Adipocyte (in vitro differentiated cells): ENCODE measurements at places on chromosomes 11 and 22.
A peak's percentile ranks its signal among the peaks of the same experiment; 100 is the strongest.

- no peak for DNase-seq
Measured at GRCh38 chr11:80280737-80281136, 839.9 kb upstream of the TENM4 start.

- DNase-seq = no peak
Measured at GRCh38 chr11:121575250-121575962, 122.6 kb upstream of the SORL1-AS1 start.

DNA sequence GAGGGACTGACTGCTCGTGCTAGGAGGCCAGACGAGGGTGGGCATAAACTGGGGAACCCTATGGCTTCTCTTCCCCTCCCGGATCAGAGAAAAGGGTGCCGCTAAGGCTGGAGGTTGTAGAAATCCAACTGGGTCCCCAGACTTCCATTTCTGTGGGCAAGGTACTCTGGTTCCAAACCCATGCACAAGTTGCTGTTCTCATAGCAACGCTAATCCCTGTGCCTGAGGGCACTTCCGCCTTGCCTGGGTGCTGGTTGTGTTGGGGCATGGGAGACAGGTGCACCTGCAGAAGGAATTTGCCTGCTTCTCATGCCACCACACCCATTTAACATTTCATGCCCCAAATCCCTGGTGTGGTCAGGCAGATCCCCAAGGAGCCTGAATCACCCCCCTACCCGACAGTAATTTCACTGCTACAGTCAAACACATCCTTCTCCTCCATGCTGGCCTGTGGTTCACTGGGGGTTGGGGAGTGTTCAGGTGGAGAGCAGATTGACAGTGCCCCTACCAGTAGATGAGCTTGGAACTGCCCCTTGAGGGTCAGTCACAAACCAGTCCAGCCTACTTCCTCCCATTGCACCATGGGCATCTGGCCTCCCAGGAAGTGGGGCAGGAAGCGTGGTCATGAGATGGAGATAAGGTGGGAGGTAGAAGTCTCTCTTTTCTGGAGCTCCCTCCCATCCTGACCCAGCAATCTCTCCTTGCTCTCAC, 1.2 kb downstream of the C2CD2L start:
- peak; percentile 36 for DNase-seq

- DNase-seq = no peak
Measured at GRCh38 chr11:17855531-17856290, 121.1 kb downstream of the KCNC1 start.

- no peak for DNase-seq
Measured at GRCh38 chr11:121801781-121802180, 314.2 kb downstream of the BLID start.

GRCh38 chr11:122189229-122189628, 73.2 kb upstream of the BLID start:
- peak; percentile 94 for DNase-seq

GRCh38 chr11:62857541-62857982, 18.2 kb upstream of the WDR74 start:
- no peak for DNase-seq

DNA sequence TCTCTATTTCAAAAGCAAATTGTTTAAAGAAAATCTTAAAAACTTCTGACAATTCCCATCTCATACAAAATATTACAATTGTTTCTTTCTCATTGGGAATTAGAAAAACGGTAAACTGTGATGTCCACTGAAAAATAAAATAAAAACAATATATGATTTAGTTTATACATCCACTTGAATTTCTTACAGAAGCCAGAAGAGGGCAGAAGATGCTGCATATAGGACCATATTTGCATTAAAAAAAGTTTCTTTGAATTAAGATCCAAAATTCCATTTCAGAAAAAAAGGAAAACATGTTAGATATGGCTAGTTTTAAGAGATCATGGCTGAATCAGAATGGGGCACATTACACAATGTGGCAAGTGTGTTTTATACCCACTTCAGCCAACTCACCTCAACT, 39.3 kb upstream of the LRRC4C start:
- peak; percentile 3 for DNase-seq

- DNase-seq = peak; percentile 58
Measured at GRCh38 chr22:46538814-46539160, 1.4 kb upstream of the CELSR1 start.

DNA sequence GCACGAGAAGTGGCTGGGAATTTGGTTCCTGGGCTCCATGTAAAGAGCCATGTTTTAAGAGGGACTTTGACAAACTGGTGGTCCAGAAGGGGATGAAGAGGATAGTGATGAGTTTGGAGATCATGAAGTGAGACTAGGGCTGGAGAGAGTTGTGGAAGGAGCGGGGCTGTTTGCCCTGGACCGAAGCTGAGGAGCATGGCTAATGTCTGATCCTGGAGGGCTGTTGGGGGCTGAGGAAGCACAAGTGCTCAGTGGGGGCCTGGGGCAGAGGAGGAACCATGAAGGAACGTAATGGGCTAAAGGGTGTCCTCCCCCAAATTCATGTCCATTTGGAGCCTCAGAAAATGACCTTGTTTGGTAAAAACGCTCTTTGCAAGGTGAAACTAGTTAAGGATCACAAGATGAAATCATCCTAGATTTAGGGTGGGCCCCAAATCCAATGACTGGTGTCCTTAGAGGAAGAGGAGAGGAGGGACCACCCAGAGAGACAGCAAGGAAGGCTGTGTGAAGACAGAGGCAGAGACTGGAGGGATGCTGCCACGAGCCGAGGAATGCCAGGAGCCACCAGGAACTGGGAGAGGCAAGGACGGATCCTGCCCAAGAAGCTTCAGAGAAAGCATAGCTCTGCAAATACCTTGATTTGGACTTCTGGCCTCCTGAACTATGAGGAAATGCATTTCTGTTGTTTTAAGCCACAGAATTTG, 107.3 kb upstream of the LMO1 start:
- DNase-seq = no peak

DNA sequence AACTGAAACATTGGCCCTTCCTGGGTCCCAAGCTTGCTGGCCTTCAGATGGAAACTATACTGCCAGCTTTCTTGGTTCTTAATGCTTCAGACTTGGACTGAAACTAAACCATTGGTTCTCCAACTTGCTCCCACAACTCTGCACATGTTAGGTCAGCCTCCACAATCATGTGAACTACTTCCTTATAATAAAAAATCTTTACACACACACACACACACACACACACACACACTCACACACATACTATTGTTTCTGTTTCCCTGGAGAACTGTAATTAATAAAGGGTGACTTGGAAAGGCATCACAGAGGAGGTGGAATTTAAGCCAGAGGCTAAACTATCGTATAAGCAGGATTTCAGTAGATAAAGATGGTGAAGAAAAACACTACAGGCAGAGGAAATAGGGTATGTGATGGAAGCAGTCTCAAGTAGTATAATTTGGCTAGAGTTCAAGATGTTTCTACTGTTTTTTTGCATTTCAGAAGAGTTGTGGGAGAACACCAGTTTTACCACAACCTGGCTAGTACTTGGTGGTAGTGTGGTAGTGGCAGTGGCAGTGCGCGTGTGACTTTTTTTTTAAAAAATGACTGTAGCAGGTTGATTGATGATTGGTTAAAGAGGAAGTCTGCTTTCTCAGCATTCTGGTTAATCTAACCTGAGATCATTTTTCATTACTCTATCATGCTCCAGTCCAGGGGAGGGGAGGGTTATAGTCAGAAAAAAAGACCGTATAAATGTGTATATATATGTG, 70.1 kb downstream of the PDE3B start:
- no peak for DNase-seq

DNA sequence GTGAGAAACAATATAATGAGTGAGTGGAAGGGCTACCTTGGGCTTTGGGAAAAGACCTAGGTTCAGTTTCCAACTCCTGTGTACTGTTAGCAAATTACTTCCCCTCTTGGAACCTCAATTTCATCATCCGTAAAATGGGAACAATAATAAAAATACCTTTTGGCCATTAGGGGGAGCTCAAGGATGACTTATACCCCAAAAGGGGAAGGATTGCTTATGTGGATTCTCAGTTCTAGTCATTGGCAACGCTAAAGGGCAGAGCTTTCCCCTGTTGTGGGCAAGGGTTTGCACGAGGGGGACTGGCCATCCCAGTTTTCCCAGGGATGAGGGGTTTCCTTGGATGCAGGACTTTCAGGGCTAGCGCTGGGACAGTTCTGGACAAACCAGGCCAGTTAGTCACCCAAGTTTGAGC, 3.1 kb upstream of the COMMD9 start:
- DNase-seq = peak; percentile 78

- peak; percentile 76 for DNase-seq
Measured at GRCh38 chr11:57515332-57516060, at the start of gene SLC43A1. TSS of gene SLC43A1 (minus strand) at chr11:57515702. CDS start at chr11:57514111, 1,591 bp downstream.

DNA sequence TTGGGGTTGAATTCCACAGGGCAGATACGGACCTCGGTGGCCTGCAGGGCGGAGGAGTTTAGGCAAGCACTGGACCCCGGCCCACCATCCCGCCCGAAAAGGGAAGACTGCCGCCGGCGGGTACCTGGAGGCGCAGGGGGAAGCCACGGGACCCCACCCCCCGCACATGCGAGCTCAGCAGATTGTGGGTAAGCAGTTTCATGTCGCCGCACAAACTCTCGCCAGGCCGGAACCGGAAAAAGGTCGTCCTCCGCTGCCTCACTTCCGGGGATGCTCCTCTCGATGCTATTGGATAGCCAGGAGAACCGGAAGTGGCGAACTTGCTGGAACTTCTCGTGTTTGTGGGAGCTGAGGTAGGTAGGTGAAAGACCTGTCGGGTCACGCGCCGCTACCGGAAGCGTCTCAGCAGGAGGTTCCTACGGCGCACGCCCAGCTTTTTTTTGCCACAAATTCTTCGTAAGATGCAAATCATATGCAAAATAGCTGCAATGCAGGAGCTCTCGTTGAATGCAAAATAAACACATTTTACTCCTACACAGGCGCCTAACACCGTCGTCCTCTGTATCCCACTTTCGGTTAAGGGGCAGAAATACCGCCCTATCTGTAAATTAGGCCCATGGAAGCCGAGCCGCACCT, at the start of gene TRMT112:
TSS of gene TRMT112 (minus strand) at position 235 of the 636 bp plus-strand sequence. CDS start at position 202, 33 bp downstream.
- DNase-seq = peak; percentile 98

- no peak for DNase-seq
Measured at GRCh38 chr11:61688365-61689163, 8.4 kb downstream of the DAGLA start.

GRCh38 chr11:57787920-57788702, 26.5 kb downstream of the CTNND1 start:
- peak; percentile 21 for DNase-seq

- DNase-seq = peak; percentile 71
Measured at GRCh38 chr22:41833369-41834004, 582 bp downstream of the SREBF2 start.

DNA sequence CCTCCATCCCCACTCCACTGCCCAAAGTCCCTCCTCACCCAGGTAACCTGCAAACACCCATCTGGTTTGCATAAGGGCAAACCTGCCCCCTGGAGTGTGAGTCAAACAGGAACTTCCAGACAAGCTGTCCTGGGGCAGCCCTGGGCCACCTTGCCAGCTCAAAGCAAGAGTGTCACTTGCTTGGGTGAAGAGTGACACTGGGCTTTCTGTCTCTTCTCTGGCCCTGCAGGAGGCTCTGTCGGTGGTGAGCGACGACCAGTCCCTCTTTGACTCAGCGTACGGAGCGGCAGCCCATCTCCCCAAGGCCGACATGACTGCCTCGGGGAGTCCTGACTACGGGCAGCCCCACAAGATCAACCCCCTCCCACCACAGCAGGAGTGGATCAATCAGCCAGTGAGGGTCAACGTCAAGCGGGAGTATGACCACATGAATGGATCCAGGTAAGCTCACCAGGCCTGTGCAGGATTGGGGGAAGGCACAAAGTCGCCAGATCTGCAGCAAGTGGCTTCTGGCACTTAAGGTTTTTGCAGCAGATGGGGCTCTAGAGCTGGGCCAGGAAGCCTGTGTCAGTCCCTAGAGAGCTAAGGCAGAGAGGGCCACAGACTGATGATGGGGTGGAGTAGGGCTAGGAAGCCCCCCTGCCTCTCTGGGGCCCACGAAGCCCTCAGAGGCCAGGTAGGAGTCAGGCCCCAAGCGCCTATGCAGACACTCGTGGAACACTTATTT, 64.2 kb downstream of the FLI1 start:
- no peak for DNase-seq
